Stromal cell of bone marrow (primary cell): ENCODE measurements at places on chromosomes 1 and 21.

GRCh38 chr1:23978805-23979204 is 1.3 kb downstream of the SRSF10 start:
- no peak for DNase-seq

GRCh38 chr1:204528241-204528640 is 12.0 kb downstream of the MDM4 start:
- no peak for DNase-seq

GRCh38 chr1:47558601-47559593 is 121.1 kb downstream of the FOXD2 start:
- DNase-seq = no peak

DNA sequence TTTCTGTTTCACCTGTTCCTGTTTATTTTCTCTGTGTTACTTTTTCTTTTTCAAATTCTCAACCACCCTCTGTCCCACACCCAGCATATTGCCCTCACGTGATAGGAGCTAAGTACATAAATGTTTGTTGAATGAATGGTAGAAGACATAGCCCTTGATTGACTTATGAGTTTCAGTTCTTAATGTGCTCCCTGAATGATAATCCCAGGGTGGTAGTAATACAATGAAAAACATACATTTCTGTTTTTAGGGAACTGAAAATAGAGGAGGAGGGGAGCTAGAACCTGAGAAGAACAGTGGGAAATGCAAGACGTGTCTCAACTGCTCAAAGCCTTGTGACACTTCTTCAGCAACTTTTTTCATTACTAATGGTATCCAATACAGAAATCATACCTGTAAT is 147.1 kb downstream of the SPATA46 start:
- DNase-seq = no peak

DNA sequence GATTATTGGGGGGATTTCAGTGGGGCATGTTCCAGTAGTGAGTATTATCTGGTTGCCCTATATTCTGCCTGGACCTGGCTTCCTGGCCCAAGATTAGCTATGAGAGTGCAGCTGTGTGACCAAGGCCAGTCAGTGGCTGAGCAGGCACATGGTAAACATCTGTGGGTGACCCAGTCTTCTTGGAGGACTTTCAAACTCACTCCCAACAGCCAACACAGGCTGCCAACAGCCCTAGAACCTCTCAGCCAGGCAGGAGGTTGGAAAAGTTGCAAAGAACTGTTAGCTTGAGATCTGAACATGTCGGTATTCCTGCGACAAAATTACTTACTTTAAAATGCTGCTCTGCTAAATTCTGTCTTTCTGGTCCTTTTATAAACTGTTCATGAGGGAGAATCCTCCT is 192.4 kb downstream of the TGFBR3 start:
- DNase-seq = peak; percentile 73

DNA sequence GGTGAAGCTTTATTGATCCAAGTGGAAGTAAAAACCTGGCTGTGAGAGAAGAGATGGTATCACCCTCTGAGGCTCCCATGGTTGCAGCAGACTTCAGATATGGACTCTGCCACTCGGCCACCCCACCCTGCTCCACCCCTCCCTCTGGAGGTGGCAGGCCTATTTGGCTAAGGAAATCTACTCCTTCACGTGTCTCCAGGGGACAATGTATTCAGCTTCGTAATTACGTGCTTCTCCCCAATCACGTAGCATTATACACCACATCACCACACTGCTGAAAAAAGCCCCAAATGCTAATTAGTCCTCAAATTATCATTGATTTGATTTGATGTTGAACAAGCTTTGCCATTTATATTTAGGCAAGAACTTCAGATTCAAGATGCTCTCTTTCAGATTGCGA is 220.7 kb downstream of the OMA1 start:
- DNase-seq = no peak

- DNase-seq = no peak
Measured at GRCh38 chr1:16092097-16092922, 18.9 kb upstream of the FAM131C start.

- DNase-seq = no peak
Measured at GRCh38 chr1:6103854-6104530, 58.3 kb downstream of the KCNAB2 start.

DNA sequence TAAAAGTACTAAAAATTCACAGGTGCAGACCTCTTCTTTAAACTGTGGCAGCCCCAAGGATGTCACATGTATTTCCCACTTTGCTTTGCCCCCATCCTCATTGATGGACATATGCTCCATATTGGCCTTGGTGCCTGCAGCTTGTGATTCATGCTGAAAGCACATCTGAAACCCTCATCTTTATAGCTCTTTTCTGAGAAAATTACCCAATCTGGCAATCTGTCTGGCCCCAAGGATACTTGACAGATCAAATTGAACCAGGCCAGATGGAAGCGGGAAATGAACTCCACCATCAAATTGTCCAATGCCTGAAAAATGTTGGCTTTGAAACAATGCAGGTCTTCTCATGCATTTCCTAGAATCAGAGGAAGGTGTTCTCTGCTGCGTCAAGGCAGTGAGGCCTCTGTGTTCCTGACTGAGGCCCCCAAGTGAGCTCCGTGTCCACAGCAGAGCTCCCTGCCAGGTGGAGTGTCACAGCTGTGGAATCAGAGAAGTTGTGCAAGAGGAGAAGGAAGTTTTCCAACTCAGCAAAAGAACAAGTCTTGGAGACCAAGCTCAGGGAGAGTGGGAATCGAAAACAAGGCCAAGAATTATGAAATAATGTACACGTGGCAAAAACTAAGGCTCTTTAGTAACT is 323.7 kb downstream of the PLPP3 start:
- DNase-seq = peak; percentile 91

GRCh38 chr21:44395260-44395659 is 41.8 kb downstream of the TRPM2 start:
- DNase-seq = no peak

DNA sequence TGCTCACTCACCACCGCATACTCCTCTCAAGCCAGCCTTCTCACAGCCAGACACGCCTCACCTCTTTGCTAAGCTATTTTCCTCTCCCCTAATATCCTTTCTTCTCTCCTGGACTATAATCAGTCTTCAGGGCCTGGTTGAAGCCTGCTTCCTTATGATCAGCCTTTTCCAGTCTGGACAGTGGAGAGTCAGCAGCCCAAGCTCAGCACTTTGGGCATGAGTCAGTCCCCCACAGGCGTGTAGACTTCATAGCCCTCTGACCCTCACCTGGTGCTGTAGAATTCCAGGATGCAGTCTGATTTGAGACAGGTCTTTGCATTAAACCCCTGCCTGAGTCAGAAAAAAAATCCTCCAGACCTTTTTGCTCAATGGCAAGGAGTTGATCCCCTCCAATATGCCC is 2.5 kb downstream of the HPCAL4 start:
- no peak for DNase-seq

GRCh38 chr1:116987256-116987555 is 14.4 kb upstream of the CD101 start:
- DNase-seq = no peak

DNA sequence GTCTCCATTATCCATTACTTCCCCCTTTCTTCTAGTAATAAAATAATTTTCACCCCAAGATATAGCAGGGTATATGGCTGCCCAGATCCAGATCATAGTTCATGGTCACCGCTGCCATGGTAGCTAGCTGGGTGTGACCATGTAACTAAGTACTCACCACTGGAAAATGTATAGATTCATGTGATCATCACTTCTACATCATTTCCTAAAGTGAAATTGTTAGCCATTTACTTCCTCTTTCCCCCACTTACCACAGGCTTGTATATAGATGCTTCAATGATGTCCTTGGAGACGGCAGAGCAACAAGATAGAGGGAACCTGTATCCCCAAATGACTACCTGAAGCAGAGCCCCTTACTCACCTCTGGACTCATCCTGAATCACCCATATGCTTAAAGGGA is 22.7 kb upstream of the EYA3 start:
- DNase-seq = no peak

DNA sequence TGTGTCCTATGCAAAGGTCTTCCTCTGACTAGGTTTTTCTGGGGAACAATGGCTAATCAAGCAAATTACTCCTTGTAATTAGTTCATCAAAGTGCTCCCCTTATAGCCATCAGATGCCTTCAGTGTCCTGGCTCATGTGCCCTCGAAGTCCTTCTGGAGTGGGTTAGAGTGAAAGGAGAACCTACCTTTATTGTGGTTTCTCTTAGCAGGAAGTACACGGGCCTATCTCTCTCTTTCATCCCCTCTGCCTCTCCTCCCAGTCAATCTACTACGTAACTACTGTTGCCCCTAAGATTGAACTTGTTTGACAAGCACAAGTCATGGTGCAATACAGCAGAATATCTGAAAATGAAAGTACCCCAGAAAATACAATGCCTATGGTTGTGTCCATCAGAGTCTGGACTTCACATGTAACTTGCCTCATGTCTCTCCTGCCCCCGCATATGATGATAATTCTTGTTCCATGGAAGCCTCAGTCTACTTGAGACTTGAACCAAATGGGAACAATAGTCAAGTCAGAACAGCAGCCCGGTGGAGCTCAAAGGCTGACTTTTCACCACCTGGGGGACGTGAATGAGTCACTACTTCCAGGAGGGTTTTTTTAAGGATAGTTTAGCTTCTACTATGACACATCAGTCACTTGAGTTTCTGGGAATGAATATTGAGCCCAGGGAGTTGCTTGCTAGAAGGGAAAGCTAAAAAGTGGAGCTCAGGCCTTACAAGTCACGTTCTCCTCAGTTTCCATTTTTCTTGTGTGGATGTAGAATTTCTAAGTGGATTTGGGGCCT is 243.6 kb downstream of the TNR start:
- DNase-seq = no peak

GRCh38 chr1:107019166-107019565 is 37.3 kb upstream of the PRMT6 start:
- no peak for DNase-seq

DNA sequence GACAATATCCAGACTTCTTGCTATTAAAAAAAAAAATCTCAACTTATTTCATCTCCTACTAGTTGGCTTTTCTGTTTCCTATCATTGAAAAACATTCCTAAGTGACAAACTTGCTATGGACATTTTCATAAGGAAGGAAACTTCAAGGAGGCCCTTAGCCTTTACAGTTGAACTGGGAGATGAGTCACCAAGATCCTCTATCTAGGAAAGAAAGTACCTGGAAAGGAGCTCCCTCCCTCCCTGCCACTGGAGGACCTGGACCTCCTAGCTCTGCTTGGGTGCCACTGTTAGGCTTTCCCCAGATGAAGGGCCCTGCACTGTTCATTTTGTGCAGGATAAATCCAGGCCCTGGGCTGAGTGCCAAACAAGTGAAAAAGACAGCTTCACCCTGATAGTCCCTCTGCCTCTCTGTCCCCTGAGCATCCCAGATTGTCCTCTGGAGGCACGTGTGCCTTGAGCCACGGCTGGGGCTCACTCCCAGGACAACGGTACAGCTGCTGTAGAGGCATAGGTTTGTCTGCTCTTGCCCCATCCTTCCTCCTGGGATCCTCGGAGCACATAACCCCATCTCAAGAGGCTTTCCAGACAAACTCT is 40.2 kb upstream of the SOX13 start:
- DNase-seq = no peak

- DNase-seq = no peak
Measured at GRCh38 chr1:13813398-13814012, 113.5 kb downstream of the PRDM2 start.

- no peak for DNase-seq
Measured at GRCh38 chr1:93813076-93813475, 65.9 kb downstream of the DNTTIP2 start.

DNA sequence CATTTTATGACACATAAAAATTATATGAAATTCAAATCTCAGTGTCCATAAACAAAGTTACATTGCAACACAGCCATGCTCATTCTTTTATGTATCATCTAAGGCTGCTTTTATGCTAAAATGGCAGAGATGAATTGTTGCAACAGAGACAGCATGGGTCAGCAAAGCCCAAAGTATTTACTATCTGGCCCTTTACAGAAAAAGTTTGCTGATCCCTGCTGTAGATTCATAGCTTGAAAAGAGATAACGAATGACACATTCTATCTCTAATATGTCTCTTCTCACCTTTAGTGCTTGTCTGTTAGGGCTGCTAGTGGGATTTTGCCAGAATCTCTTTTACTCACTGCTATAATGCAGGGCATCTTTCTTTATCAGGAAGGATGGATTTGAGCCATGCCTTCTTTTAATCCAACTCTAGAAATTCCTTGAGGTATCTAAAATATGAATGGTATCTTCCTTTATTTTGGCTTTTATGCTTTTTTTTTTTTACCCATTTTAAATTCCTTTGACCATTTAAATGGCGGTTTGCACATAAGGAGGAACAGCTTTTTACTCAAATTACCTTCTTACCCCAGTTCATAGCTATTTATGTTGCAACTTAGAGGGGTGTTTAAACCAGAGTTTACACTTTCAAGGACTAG is 598.2 kb downstream of the PLPP3 start:
- no peak for DNase-seq

GRCh38 chr1:42258218-42258617 is 76.8 kb downstream of the FOXJ3 start:
- DNase-seq = no peak

DNA sequence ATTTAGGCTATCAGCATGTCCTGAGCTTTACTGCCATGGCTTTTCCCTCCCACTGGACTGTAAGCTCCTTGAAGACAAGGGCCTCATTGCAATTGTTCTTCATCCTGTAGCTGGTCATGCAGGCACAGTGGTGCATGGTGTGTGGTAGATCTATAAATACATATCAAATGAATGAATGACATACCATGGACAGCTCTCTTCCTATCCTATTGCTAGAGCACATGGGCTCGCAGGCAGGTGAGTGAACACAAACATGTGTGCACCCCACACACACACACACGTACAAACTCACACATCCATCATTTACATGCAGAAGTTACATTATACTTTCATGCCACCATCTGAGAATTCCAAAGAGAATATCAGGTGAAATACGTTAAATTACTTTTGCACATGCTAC is 172.9 kb upstream of the RUNX1 start:
- DNase-seq = no peak

DNA sequence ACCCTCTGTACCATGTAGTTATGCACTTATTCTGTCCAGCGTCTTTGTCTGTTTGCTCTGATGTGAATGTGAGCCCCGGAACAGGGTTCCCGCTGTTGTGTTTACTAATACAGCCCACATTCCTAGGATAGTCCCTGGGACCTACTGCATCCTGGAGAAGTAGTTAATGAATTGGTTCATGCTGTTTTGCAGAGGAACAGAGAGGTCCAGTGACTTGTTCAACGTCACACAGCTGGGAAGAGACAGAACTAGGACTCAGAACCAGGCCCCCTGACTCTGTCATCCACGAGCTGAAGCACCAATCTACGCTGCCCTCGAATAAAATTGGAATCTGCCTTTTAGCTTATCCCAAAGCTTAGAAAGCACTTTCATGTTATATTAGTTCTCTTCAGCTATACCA is 784 bp downstream of the AGT start:
- no peak for DNase-seq

GRCh38 chr1:70628973-70629372 is 217.9 kb downstream of the CTH start:
- DNase-seq = no peak

DNA sequence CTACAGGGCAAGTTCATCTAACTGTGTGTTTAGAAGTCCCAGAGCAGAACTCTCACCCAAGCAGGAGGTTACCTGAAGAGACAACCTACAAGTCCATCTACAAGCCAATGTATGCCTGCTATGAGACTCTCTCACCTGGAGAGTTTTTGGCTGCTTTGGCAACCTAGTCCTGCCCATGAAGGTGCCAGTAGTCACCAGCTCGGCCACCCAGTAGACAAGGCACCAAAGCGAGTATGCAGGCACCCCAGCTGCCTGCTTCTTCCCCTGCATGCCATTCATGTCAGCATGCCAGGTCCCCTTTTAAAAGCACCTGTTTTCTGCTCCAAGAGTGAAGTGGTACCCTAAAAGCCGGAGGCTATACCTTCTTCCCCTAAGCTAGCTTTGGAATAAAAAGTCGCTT is 20.2 kb downstream of the RIIAD1 start:
- no peak for DNase-seq
